Stimulated activated CD8-positive, alpha-beta memory T cell treated with anti-CD3 and anti-CD28 coated beads, Interleukin-7, amount 100 ng/mL, for 1 hour (primary cell): ENCODE measurements at places on chromosomes 2 and 18.

- no peak for DNase-seq
These were observed 96.7 kb downstream of the ZNF385B start for GRCh38 chr2:179764710-179765109.

GRCh38 chr18:7926526-7926925 lies 359.4 kb downstream of the PTPRM start:
- DNase-seq: no peak

- no peak for DNase-seq
These were observed 1.9 kb downstream of the NEMP2 start for GRCh38 chr2:190532581-190532980.

- no peak for DNase-seq
These were observed 8.4 kb upstream of the CTLA4 start for GRCh38 chr2:203859030-203859789.

GRCh38 chr18:76380127-76380729 lies 114.8 kb downstream of the ZNF516 start:
- no peak for DNase-seq

GRCh38 chr2:78992807-78993517 lies 32.5 kb upstream of the REG3G start:
- DNase-seq: no peak

- no peak for DNase-seq
These were observed 339.9 kb downstream of the ADCYAP1 start for GRCh38 chr18:1244397-1245122.

DNA sequence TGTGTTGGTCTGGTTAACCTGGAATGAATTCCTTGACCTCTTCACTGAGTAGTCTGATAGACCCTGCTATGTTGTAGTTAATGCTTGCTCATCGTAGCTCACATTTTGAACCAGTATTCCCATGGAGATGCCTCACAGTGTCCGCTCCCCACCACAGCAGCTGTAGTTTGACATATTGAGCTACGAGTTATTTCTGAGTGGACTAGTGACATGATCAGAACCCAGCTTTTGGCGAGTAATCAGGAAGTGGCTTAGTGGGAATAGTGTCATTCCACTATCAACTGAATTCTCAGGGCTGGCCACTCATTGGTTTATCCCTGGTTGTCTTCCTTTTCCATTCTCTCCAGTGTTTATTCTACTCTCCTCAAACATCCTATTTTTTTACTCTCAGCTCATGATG lies 102.7 kb downstream of the MYO1B start:
- DNase-seq: no peak

DNA sequence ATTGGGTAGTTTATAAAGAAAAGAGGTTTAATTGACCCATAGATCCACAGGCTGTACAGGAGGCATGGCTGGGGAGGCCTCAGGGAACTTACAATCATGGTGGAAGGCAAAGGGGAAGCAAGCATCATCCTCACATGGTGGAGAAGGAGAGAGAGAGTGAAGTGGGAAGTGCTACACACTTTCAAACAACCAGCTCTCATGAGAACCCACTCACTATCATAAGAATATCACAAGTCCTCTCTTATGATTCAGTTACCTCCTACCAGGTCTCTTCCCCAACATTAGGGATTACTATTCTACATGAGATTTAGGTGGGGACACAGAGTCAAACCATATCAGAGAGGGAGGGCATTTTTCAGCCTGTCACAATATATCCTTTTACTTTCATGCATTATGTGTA lies 22.7 kb upstream of the DOCK10 start:
- DNase-seq: no peak

DNA sequence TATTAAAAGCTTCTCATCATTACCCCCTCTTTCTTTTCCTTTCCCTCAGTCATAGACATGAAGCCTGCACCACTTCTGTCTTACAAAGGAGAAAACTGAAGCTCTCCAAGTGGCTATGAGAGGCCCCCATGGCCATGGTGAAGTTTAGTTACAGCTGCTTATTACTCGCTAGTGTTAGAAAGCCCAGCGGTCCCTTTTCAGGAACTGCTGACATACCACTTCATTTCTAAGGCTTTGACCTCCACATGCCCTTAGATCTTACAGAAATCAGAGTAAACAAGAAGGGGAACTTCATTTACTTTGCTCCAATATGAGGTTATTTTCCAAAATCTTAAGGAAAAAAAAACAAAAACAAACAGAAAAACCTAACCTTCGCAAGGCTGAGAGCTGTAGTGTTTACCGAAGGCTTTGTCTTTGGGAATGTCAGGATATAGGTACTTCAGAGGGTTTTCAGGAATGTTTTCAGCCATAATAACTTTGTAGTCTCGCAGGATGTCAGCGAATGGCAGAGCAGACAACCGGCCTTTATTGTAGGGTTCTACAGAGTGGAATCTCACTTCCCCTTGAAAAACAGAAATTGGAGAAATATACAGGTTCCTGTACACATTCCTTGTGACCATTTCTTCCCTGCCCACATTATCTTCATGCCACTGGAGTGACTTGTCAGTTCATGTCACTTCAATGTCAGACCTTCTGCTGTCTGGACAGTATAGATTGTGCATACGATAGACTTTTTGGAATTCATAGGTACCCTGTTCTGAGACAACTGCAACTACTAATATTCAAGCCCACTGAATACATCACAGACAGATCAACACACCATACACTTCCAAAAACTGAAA lies 18.8 kb upstream of the STAT1 start:
- no peak for DNase-seq

GRCh38 chr2:1863386-1863785 lies 119.1 kb upstream of the PXDN start:
- DNase-seq: no peak

DNA sequence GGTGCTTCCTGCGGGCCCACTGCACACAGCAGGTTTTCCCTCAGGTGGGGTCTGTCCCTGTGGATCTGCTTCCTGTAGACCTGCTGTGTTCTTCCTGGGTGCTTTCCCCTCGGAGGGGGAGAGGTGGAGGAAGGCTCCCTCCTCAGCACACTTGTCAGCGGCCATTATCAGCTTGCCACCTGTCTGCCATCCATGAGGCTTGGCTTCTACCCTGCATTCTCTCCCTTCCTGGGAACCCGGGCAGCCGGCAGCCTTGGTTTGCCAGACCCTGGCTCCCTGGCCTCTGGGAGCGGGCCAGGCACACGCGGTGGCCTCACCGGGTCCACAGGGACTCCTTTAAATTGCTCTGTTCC lies 58.5 kb downstream of the INPP5D start:
- DNase-seq: no peak

DNA sequence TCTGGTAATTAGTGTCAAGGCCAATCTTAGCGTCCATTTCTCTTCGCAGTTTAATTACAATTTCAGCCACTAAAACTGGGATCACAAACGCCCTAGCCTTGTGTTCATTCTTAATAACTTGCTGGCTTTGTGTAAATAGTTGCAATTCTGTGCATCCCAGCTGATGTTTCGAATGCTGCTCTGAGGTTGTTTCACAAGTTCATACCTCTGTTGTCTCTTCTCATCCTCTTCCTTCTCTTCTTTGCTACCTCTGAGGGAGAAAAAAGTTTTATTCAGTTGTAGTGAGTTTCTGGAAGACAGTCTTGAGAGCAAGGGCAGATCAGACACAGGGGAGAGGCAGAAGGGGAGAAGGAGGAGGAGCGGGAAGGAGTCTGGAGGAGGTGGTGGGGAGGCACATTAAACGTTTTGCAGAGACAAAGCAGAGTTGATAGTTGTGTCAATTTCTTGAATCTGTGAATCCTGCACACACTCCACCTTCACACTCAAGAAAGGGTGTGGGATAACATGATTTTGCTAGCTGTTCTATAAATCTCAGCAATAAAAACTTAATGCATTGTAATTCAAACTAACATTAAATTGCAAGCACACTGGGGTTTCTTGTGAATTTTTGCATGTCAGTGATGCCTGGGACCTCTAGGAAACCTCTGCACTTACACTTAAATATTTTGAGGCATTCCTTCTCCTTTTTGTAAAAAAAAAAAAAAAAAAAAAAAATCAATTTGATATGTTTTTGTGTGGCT lies 6.8 kb downstream of the MEIS1 start:
- DNase-seq: no peak
